Sciatic nerve (tissue), 2 donors: ENCODE measurements at places on chromosomes 1 and 21.
A peak's percentile ranks its signal among the peaks of the same experiment; 100 is the strongest.

GRCh38 chr1:234342774-234343173, 30.5 kb upstream of the COA6 start:
- DNase-seq: no peak

DNA sequence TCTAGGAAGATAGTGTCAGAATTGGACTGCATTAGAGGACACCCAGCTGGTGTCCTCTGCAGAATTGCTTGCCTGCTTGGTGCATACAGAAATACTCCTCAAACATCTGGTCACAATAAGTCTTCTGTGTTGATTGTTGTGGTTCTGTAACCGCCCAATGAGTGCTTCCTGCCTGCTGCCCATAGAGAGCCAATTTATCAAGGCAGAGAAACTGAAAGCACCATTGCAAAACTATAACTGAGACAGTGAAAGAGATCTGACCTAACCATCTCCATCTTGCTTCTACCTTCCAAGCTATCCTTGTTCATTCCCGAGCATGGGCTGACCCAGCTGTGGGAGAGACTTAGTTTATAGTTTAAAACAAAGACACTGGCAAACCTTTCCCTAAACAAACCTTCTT, 462.4 kb upstream of the RGS18 start:
- DNase-seq: no peak

GRCh38 chr1:94031591-94031990, 89.4 kb downstream of the ABCA4 start:
- DNase-seq: no peak

DNA sequence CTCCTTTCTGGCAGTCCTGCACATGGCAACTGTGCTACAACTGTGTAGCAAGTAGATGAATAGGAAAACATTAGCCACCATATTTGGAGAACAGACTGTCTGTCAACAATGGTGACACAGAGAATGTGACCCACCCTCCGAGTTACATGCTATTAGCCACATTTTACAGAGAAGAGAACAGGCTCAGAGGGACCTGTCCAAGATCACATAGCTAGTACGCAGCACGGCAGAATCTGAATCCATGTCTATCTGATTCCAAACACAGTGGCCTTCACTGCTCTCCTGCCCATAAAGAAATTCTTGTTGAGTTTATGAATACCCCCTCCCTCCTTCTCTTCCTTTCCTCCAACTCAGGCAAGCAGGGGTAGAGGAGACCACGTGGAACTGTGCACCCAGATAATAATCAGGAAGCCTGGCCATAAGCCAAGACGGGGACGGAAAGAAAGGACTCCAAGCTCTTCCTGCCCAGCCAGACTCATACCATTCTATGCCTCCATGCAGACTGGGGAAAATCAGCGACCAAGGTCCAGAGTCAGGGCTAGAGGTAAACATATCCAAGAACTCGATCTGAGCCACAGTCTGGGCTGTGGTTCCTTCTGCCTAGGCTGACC, 78.8 kb downstream of the TRABD2B start:
- DNase-seq: no peak

DNA sequence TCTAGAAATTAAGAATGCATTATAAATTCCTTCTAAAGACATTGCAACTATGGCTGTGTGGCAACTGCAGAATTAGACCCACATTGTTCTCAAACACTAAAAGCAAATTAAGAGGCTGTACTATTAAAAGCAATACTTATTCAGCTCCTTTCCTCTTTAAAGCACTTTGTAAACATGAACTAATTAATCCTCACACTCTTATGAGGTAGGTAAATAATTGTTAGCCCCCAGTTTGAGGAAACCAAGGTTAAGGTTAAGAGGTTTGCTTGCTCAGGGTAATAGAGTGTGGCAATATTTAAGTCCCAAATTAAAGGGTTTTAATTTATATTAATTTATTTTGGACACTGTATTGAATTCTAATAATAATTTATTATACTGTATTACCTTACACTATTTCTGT, 553.8 kb downstream of the LRRIQ3 start:
- DNase-seq: no peak

DNA sequence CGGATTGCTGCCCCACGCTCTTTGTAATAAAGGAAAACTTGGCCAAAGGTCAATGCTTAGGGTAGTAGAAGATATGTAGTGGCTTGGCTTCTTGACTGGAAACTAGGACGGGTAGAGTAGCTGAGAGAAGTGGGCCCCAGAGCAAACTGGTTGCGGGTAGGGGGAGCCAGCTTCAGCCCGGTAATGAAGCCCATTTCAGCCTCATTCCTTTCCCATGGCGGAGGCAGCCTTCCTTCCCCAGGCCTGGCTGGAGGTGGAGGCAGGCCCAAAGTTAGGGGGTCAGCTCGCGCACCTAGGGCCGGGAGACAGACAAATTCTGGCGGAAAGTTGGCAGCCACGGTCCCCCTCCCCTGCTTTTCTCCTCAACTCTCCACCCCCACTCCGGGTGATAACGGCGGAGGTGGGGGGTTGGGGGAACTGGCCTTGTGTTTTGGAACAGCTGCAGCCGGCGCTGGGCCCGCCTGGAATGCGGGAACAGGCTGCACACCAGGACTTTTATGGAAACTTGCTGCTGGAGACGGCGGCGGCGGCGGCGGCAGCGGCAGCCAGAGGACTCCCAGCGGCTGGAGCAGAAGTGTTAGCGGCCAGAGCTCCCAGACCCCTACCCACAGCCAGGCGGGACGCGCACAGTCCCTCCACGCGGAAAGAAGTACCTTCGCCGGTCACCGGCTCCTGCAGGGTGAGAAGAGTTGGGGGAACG, at the start of gene NEXN:
Gene NEXN (plus strand): TSS at position 544 of the 700 bp plus-strand sequence. CDS start 27,483 bp downstream, outside the sequence.
- peak; percentile 81 for DNase-seq

DNA sequence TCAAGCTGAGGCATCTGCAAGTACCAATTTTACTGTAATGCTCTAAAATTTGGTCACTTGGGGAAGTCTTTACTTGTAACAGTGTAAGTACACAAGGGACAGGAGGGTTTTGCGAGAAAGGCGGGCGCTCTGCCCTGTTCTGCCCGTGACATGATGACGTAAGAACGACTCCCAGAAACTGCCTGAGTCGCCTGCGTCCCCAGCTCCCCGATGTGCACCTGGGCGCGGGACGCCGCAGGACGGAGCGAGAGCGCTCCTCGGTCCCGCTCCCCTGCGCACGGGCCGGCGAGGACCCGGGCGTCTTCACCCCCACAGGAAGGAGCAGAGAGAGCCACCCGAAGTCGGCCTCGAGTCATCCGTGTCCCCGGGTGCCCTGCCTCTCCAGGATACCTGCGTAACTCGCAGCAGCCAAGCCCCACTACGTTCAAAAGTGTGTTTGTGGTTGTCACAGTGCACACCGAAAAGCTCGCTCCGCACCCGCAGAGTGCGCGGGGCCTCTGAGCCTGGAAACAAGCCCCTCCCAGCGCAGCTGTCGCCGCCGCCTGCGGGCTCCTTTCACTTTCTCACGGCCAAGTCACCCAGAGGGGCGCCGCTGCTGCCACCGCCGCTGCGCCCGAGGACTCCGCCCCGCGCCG, 3.3 kb upstream of the ZBTB18 start:
- DNase-seq: peak; percentile 77

GRCh38 chr21:45892156-45892915, 89.2 kb upstream of the COL6A1 start:
- no peak for DNase-seq

DNA sequence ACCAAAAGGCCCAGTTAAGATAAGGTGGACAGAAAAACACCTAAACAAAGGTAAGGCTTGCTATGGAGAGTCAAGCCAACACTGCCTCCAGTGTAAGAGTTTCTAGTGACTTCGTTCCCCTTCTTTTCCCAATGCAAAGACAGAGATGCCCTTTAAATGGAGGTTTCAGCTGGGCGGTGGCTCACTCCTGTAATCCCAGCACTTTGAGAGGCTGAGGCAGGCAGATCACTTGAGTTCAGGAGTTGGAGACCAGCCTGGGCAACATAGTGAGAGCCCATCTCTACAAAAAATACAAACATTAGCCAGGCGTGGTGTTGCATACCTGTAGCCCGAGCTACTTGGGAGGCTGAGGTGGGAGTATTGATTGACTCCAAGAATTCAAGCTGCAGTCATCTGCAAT, 24.0 kb upstream of the COL6A1 start:
- DNase-seq: no peak

DNA sequence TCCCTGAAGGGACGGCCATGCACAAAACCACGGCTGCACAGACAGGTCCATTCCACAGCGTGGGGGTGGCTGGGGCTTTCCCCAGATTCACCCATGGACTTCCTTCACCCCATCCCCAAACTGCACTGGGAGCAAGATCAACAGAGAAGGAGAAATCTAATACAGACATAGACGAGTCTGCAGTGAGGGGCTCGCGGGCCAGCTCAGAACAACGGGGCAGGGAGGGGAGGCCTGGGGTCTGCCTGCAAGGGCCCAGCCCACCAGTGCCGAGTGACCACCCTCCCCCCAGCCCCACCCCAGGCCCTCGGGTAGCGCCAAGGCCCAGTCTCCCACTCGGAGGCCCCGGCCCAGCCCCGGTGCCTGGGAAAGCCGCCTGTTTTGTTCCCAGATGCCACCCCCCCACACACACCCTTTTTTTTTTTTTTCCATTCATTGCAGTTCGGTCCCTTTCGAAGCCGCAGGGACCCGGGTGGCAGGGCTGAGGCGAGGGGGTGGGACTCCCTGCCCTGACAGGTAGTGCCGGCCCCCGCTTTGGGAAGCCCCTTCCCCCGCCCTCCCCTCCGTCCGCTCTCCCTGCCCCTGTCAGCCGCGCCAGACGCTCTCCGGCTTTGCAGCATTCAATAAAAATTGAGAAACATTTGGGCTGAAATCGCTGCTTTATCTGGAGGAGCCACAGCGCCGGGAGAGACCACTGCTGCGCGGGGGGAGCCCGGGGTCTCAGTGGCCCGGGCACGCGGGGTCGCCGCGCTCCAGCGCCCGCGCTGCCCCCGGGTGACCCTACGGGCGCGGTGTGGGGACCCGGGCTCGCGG, 543 bp upstream of the EPHB2 start:
- DNase-seq: peak; percentile 84

GRCh38 chr1:244817415-244817894, 18.0 kb upstream of the COX20 start:
- no peak for DNase-seq

DNA sequence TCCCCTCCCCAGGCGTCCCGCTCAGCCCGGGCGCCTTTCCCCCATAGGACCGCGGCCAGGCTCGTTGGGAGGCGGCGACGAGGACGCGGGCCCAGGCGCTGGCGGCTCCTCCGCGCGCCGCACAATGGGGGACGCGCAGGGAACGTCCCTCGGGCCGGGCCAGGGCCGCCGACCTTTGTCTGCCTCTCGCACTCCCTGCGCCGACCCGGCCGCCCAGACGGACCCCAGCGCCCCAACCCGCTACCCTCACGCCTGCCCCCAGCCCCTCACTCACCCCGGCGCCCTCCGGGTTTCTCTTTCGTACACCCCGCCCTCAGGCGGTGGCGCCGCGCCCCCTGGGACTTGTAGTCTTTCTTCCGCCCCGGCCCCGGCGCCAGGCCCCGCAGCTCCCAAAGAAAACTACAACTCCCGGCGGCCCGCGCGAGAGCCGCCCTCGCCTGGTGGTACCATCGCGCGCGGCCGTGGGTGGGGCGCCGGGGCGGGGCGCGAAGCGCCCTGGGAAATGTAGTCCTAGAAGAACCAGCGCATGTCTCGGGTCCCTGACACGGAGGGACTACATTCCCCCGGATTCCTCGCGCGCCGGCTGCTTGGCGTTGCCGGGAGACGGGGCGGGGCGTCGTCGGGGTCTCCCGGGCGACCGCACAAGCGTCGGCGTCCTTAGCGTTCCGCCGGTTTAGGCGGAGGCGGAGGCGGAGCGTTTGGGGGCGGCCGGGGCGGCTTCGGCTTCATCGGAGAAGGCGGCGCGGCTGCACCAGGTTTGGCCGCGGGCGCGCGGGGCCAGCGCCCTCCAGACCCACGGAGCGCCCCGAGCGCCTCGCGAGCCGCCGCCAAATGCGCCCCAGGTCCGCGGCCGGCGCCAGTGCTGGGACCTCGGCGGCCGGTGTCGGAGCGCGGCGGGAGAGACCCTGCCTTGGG, at the start of gene C1orf159:
Gene C1orf159 (minus strand): TSS at position 304 of the 915 bp plus-strand sequence. CDS start 24,546 bp downstream, outside the sequence.
- peak; percentile 99 for DNase-seq

DNA sequence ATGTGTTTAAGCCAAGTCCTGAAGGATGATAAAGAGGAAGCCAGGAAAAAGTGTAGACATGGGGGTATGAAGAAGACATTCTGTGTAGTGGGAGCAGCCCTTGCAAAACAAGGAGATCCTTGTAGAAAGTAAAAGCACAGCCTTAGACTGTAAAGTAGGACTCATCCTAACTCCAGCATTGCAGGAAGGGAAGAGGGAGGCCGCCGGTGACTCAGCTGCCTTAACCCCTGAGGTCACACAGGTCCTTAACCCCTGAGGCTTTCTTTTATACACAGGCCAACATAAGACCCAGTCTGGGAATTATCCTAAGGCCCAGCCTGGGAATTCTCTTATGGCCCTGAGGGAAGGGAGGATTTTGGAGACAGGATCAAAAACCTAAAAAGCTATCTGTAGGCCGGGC, 18.0 kb downstream of the PGM1 start:
- DNase-seq: no peak

- DNase-seq: no peak
Observed at GRCh38 chr1:32104127-32104526, 3.7 kb upstream of the KPNA6 start.

- peak; percentile 68 for DNase-seq
Observed at GRCh38 chr21:16302851-16303282, 573.1 kb downstream of the USP25 start.

- no peak for DNase-seq
Observed at GRCh38 chr21:23801292-23801691, 1806.0 kb downstream of the MRPL39 start.

GRCh38 chr1:244112636-244113035, 61.6 kb downstream of the ZBTB18 start:
- DNase-seq: no peak
